ENCODE measurements at places on chromosomes 13 and 19.
A peak's percentile ranks its signal among the peaks of the same experiment; 100 is the strongest.

- DNase-seq = peak; percentile 52
Measured at GRCh38 chr19:661427-662196, 1.4 kb downstream of the RNF126 start.

GRCh38 chr13:51405176-51405575 lies 47.7 kb downstream of the INTS6 start:
- DNase-seq = no peak

GRCh38 chr19:39826311-39826945 lies 7.5 kb downstream of the DYRK1B start:
- no peak for DNase-seq

- no peak for DNase-seq
Measured at GRCh38 chr19:31285744-31286143, 63.5 kb downstream of the TSHZ3 start.

- DNase-seq = no peak
Measured at GRCh38 chr19:42115219-42115618, 17.0 kb downstream of the POU2F2 start.

- DNase-seq = no peak
Measured at GRCh38 chr19:13120817-13121216, 2.8 kb downstream of the NACC1 start.

DNA sequence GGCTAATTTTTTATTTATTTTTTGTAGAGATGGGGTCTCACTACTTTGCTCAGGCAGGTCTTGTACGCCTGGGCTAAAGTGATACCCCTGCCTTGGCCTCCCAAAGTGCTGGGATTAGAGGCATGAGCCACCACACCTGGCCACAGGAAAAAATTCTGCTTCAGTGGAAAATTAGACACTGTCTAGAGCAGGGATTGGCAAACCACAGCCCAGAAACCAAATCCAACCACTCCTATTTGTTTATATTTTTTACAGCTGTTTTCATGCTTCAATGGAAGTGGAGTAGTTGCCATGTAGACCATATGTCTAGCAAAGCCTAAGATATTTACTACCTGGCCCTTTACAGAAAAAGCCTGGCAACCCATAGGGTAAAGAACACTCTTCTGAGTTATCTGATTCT lies 123.7 kb upstream of the MRI1 start:
- DNase-seq = no peak

DNA sequence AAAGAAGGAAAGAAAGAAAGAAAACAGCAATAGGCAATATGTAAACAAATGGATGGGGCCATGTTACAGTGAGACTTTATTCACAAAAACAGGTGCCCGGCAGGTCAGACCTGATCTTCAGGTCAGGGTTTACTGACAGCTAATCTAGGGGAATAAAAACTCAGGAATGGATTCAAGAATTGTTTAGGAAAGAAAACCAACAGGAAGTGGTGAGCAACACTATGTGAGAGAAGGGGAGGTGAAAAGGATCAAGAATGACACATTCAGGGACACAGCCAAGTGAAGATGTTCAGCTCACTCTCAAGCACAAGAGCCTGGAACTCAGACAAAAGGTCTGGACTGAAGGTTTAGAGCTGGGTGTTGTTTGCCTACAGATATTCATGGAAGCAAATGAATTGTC lies 244.5 kb downstream of the EFNB2 start:
- DNase-seq = no peak

DNA sequence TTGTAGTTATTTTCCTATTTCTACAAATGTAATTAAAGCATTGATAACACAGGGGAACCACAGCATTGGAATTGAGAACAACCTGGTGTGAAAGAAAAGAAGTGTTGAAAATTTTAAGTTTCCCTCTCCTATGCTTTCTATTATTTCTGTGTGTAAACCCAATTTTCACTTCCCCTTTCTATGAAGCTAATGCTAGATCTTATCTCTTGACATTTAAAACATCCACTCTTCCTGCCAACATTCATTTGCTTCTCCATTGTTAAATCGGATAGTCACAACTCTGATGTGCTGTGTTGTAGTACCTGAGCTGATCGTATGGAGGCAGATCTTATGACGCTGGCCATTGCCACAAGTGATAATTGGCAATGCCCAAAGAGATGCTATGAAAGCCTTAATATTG lies 203.0 kb downstream of the ITGBL1 start:
- DNase-seq = no peak

DNA sequence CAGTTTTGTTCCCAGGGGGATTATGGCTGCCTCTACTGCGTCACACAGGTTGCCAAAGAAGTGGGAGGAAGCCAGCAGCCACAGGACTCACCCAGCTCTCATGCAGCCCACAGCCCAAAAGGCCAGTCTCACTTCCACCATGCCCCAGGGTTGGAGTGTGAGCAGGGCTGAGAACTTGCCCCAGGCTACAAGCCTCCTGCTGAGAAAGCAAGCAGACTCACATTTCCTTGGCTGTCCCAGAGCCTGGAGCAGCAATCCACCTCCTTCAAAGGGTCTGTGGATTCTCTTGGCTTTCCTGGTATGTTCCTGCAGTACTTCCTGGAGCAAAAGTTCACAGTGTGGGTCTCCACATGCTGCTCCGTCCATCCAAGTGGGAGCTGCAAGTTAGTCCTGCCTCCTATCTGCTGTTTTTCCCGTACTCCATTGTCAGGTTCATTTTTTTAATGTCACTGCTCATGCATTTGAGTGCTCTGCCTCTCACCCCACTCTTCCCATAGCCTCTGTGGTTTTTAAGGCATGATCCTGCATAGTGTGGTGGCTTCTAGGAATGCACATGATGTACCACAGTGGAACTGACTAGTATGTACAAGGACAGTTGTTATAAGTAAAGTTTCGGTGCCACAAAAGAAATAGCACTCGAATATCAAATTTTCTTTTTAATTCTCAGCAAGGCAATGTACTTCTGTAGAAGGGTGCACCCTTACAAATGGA lies 56.2 kb upstream of the ARHGEF7 start:
- DNase-seq = no peak

DNA sequence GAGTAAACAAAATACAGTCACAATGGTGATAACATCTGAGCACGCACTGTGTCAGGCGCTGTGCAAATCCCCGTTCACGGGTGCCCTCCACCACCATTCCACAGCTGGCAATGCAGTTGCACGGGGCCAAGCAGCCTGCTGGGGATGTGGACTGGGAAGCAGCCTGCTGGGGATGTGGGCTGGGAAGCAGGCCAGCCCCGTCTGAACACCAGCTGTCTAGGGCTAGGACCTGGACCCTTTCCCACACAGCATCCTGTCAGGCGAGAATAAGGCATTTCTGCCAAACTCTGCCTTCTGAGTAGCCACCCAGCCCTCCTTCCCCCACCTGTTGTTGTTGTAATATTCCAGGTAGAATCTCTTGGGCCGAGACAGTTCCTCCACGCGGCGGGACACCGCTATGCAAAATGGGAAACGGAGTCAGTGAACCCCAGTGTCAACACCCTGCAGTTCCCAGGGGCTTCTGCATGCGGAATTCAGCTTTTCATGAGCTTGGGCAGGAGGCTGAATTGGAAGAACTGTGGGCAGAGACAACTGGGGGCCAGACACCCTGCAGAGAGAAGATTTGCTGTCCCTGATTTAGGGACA lies 27.8 kb upstream of the MIER2 start:
- DNase-seq = no peak

GRCh38 chr19:19514215-19514657 lies 1.1 kb downstream of the TSSK6 start:
- no peak for DNase-seq

DNA sequence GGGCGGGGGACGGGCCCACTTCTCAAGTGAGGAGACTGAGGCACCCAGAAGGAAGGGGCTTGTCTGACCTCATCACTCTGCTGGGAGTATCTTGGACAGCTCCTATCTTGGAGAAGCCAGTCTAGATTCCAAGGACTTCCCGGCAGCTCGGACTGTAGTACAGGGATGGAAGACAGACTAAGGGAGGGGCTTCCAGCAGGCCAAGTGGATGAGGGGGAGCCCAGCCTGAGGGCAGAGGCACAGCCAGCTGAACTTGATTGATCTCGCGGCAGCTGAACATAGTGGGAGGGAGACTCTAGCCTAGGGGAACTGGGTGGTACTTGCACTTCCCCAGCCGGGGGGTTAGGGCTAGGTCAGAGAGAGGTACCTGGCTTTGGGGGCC lies 711 bp downstream of the CILP2 start:
- DNase-seq = no peak

GRCh38 chr19:35357867-35358573 lies at the start of gene FFAR3:
Gene FFAR3 (plus strand): TSS chr19:35358460. CDS start chr19:35358891, 431 bp downstream.
- no peak for DNase-seq

DNA sequence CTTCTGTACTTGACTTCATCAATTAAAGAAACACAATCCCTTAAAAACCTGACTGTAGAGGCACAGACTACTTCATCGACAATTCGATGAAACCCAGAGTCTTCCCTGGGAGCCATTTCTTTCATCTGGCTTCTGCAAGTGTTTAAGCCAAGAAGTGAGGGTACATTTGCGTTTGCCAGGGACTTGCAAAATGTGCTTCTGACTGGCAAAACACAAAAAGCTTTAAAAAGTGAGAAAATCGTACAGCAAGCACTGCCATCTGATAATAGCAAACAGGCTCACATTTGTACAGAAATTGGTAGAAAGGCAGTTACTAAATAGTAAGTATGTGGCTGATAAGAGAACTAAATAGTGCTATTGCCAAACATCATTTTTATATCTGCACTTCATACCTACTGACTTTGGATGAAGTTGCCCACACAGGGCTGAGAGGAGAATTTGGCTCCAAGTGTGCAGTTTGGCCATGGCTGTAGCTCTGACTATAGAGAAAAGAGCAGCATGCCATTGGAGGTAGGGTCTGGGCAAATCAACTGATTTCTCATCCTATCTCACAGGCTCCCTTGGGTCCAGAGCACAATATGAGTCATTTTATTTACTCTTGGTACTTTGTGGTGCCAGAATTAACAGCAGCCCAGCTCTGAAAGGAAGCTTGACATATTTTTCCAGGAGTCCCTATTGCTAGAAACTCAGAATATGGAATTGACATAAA lies 358.1 kb downstream of the OXGR1 start:
- no peak for DNase-seq

GRCh38 chr19:46693760-46694159 lies 23.2 kb downstream of the PRKD2 start:
- DNase-seq = no peak

GRCh38 chr19:6610934-6611852 lies 20.2 kb upstream of the CD70 start:
- DNase-seq = no peak

All from activated CD4-positive, alpha-beta T cell treated with anti-CD3 and anti-CD28 coated beads for 24 hours (primary cell).